ENCODE measurements at places on chromosomes 5 and 9.

GRCh38 chr5:139680368-139681111 lies 32.4 kb downstream of the CXXC5 start:
- DNase-seq = no peak

DNA sequence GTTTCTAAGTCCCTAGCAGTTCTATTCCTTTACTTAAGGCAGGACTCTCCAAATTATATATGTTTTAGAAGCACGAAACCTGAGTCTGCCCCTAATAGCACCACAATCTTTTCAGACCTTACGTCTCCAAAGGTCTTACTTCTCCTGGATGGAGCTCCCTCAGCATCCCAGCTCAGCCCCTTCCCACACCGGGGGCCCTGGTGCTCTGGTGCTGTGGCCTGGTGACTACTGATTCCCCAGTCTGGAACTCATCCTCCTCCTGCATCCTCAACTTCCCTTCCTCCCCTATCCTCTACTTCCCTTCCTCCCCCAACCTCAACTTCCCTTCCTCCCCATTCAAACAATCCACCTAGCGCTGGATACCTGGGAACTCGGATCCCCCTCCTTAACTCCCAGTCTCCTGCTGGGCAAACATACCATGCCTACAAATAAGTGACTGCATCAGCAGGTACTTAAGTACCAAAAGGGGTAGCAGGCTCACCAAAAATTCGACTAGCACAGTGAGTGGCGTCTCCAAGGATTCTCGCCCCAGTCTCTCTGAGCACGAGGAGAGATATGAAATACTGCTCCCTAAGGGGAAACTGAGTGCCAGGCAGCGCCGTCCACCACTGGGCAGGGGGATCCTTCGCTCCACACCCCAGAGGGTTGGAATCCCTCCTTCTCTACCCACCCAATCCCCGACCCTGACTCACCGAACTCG lies 831 bp downstream of the IGFBPL1 start:
- DNase-seq = no peak

DNA sequence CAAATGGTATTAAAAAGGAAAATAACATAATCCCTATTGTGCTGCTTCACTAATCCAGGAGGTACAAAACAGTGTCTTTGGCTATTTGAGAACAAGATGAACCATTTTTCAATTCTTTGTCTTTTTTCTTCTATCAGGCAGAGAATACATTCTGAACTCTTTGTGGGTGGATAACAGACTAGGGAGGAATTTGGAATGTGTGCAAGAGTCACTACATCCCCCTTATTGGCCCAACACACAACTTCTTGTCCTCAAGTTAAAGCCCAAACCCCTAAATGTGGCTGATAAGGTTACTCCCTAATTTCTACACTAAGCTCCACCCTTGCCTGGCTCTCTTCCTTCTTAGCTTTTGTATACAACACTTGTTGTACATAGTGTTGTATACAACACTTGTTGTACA lies 342.7 kb upstream of the RFX3 start:
- no peak for DNase-seq

DNA sequence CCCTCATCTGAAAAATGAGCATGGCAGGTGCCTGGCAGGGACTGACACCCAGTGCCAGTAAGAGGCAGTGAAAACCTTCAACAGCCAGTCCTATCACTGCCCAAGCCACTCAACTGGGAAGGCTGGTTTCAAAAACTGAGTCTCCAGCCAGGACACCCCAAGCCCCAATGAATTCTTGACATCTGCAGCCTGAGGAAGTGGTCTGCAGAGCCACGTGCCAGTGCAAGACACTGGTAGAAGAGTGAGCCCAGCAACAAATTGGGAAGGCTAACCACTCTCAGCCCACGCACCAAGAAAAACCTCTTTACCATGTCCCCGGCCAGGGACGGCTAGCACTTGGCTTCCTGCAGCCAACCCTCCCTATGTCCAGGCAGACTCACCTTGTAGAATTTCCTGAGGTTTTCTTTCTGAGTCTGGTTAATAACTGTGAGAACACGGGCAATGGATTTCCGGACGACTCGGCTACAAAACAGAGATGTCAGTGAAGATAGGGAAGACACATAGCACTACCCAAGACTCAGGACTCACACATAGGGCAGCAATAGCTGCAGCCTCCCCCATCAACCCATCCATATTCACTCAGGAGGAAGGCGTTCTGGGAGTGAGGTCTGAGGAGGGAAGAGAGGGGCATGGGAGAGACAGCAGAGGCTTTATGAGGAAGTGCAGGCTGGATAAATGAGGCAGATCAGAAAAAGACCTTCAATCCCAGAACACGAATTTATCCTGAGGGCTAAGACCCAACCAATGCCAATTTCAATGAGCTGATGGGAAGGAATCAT lies 1.8 kb downstream of the RPL35 start:
- no peak for DNase-seq

- no peak for DNase-seq
These were observed 11.4 kb downstream of the MRRF start for GRCh38 chr9:122276096-122276495.

DNA sequence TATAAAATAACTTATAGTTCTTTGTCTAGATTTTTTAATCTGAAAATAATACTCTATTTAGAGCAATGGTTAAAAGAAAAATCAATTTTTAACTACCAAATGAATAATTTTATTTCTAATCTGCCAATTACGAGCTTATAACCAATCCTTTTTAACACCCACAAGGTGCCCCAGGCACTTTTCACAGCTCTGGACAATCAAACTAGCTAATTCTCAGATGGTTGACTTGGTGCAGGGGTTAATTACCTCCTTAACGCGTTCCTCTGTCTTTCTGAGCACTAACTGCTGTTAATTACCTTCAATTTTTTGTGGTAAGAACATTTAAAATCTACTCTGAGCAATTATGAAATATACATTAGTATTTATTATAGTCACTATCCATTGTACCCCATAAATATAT lies 109.6 kb upstream of the PJA2 start:
- no peak for DNase-seq

DNA sequence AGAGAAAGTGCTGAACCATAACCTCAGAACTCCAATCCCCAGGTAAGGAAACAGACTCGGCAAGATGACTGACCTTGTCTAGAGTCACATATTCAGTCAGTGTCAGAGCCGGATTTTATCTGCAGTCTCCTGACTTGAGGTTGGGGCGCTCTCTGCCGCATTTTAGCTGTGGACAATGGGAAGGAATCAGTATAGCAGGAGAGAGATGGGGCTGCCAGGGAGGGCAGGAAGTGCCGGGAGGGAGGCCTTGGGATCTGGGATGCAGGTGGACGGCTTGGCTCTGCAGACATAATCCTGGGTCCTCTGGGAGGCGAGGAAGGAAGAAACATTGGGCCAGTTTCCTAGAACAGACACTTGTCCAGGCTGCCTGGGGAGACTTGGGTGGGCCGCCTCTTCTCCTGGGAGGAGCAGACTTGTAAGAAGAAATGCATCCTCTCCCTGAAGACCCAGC lies 39.7 kb upstream of the COL15A1 start:
- no peak for DNase-seq

- no peak for DNase-seq
These were observed 277.4 kb downstream of the KIF4B start for GRCh38 chr5:155290937-155291336.

Measured in SHP77 (cell line).